Left renal cortex interstitium (tissue), 4 donors: ENCODE measurements at places on chromosomes 6 and 20.

GRCh38 chr6:13538600-13538999 is 35.8 kb upstream of the SIRT5 start:
- no peak for DNase-seq

- DNase-seq: no peak
Measured at GRCh38 chr6:81158956-81159355, 593.5 kb downstream of the TENT5A start.

DNA sequence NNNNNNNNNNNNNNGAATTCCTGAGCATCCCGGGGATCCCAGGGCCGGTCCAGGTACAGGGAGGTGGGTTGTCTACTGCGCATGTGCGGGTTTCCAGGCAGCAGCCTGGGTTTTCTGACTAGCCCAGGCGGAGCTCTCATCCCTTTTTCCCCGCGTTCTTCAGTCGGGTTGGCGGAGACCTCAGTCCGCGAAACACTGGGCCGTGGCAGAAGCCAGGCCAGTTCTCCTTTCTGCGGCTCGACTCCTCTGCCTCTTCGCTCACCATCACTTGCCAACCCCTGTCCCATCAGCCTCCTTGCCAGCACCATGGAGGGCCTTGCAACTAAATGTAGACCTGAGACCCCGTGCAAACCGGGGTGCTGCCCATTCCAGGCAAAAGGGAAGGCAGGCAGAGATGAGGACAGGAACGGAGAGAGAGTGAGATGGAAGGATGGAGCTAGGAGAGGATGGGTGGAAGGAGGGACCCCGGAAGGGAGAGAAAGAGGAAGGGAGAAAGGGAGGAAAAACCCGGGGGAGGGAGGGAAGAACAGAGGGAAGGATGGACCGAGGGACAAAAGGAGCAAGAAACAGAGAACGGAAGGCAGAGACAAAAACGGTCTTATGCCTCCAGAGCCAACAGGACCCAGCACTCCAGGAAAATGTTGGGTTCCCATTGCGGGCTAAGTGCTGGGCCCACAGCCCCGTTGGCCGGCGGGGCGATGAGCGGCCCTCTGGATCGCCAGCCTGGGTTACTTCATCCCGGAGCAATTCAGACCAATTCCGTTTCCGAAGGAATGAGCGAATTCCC is 445.4 kb upstream of the DEFB115 start:
- no peak for DNase-seq

DNA sequence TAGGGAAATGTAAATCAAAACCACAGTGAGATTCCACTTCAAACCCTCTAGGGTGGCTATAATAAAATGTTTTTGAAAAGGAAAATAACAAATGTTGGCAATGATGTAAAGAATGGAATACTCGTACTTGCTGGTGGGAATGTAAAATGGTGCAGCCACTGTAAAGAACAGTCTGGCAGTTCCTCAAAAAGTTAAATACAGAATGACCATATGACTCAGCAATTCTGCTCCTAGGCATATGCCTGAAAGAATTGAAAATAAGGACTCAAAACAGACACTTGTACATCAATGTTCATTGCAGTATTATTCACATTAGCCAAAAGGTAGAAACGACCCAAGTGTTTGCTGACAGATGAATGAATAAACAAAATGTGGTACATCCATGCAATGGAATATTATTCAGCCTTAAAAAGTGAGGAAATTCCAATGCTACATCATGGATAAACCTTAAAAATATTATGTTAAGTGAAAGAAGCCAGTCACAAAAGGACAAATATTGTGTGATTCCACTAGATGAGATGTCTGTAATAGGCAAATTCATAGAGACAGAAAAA is 10.2 kb upstream of the RNF114 start:
- no peak for DNase-seq
